OCI-M1 (cell line): ENCODE measurements at places on chromosomes 5 and 9.

GRCh38 chr5:72355706-72356299 lies 35.6 kb downstream of the PTCD2 start:
- peak; percentile 10 for DNase-seq

- DNase-seq, result peak; percentile 23
Measured at GRCh38 chr5:33781286-33781685, 110.5 kb downstream of the ADAMTS12 start.

- no peak for DNase-seq
Measured at GRCh38 chr9:99373912-99374311, 151.8 kb downstream of the SEC61B start.

DNA sequence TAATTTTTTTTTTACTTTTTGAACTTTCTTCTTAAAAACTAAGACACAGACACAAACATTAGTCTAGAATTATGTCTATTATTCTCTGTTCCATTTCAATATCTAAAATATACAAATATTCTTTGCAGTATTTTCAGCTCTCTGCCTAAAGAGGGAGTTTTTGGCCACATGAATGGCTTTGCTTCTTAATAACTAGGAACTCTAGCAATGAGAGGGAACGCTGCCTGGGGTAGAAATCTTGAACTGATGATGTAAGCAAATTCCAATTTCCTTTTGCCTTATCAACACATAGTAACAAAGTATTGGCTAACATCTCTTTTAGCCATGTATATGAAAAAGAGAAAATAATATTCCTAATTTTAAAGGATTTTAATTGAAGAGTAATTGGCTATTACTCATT lies 51.9 kb downstream of the SLC25A46 start:
- DNase-seq, result peak; percentile 12

- no peak for DNase-seq
Measured at GRCh38 chr9:98488571-98489312, 220.0 kb downstream of the GABBR2 start.

- peak; percentile 5 for DNase-seq
Measured at GRCh38 chr9:21576331-21577189, 94.4 kb upstream of the IFNE start.

- DNase-seq, result peak; percentile 84
Measured at GRCh38 chr9:98974994-98975712, 31.4 kb downstream of the COL15A1 start.

GRCh38 chr9:101126556-101126955 lies 98.0 kb downstream of the PLPPR1 start:
- no peak for DNase-seq

DNA sequence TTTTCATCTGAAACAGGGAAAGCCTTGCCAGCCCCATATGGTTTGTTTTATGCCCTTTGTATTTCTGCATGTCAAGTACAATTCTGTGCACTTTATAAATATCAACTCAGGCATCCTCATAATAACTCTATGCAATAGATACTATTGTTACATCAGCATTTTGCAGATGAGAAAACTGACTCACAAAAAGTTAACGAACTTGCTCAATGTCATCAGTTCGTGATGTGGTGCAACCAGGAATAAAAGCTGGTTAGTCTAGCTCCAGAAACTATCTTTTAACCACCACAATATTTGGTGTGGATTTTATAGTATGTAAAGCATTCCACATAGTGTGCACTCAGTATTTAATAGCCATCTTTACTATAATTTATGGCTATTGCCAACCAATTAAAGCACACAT lies 134.9 kb downstream of the MRPS30 start:
- peak; percentile 58 for DNase-seq

- DNase-seq, result no peak
Measured at GRCh38 chr5:154466671-154467070, 11.4 kb downstream of the HAND1 start.

- no peak for DNase-seq
Measured at GRCh38 chr9:126393876-126394275, 67.2 kb downstream of the MVB12B start.

- peak; percentile 34 for DNase-seq
Measured at GRCh38 chr9:127910613-127911205, 6.1 kb downstream of the ST6GALNAC4 start.

- DNase-seq, result no peak
Measured at GRCh38 chr5:120442694-120443093, 21.4 kb upstream of the PRR16 start.

- no peak for DNase-seq
Measured at GRCh38 chr9:76725011-76725546, 39.2 kb upstream of the PCA3 start.

DNA sequence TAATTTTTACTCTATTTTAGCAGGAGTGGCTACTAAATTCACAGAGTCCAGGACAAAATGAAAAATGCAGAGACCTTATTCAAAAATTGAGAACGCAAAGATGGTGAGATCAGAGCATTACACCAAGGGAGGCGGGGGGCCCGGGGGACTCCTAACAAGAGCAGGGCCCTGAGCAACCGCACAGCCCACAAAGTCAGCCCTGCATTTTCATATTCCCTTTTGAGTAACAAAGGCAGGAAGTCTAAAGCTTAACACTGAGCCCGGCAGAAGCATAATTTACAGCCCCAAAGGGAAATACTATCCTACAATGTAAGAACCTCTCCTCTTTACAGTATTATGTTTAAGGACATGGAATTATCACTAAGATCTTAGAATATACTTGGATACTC lies 69.4 kb downstream of the TLE1 start:
- no peak for DNase-seq

- DNase-seq, result no peak
Measured at GRCh38 chr5:140147460-140147859, 21.7 kb downstream of the IGIP start.

DNA sequence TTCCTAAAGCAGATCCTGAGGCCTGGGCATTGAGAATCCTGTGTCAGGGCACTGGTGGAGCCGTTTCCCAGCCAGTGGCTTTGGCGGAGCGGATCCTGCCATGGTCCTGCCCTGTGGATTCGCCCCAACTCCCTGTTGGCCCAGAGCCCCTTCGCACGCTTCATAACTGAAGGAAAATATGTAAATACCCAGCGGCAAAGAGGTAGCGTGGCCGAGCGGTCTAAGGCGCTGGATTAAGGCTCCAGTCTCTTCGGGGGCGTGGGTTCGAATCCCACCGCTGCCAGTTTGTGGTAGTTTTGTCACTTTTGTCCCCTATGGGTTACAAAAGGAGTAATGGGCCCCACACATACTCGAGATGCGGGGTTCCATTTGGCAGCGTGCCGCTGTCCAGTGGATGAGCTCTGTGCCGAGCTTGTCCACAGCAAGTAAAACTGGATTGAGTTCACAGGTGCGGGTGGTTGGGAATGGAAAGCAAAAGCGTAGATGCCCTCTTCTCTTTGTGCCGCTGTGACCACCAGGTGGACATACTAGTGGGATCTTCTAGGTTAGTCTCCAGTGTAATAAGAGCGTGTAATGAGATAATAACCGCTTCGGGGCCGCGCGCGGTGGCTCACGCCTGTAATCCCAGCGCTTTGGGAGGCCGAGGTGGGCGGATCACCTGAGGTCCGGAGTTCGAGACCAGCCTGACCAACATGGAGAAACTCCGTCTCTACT lies 17.3 kb downstream of the TRIM7 start:
- no peak for DNase-seq

DNA sequence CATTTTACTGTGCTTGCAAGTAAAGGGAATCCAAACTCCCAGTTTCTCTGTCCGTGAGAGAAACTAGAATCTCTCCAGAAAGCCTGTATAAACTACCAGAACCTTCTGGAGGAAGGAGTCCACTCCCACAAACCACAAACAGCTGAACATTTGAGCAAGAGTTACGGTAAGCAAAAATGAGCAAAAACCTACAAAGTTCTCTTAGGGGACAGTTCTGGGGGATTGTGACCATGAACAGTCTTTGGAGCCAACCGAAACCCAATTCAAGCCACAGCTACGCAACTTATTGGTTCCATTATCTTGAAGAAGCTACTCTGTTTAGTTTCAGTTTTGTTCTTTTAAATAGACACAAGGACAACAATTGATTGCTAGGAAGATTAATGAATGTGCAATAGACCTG lies 330.6 kb downstream of the ASTN2 start:
- peak; percentile 24 for DNase-seq

DNA sequence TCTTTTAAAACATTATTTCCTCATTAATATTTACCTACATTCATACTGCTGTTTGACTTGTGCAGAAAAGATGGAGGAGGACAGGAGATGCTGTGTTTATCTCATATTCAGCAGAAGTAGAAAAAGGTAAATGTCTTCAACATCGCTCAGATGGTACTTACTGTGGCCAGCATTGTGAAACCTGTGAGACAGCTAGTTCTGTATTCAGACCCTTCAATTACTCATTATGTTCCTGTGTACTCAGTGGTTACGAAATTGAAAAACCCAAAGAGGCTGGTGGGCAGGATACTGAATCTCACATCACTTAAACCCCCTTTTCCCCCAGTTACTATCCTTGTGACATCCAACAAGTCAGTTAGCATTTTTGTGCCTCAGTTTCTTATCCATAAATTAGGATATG lies 216.0 kb downstream of the KDM4C start:
- DNase-seq, result no peak

- no peak for DNase-seq
Measured at GRCh38 chr5:172096207-172096940, 89.9 kb upstream of the FBXW11 start.

DNA sequence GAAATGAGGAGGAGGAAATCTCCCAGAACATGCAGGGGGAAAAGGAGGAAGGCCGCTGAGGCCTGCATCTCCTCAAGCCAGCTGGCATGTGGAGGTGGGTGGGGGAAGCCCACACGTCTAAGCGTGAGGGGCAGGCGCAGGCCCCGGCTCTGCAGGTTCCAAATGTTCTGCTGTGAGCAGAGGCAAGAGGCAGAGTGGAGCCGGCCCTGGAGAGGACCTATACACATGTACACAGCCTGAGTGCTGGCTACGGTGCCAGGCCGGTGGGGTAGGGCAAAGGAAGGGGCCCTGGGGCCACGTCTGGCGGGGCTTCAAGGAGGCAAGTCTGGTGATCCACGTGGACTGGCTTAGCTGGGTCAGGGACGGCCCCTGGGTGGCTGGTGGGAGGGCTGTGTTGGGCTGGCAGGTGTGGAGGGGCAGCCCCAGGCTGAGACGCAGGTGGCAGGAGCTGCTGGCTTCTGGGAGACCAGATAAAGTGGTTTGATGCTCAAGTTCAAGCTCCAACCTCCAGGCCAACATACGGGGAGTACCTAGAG lies 26.4 kb downstream of the LPCAT1 start:
- no peak for DNase-seq

- no peak for DNase-seq
Measured at GRCh38 chr5:19044931-19045695, 942.9 kb downstream of the CDH18 start.

GRCh38 chr9:6230037-6230780 lies 14.6 kb downstream of the IL33 start:
- DNase-seq, result peak; percentile 99

DNA sequence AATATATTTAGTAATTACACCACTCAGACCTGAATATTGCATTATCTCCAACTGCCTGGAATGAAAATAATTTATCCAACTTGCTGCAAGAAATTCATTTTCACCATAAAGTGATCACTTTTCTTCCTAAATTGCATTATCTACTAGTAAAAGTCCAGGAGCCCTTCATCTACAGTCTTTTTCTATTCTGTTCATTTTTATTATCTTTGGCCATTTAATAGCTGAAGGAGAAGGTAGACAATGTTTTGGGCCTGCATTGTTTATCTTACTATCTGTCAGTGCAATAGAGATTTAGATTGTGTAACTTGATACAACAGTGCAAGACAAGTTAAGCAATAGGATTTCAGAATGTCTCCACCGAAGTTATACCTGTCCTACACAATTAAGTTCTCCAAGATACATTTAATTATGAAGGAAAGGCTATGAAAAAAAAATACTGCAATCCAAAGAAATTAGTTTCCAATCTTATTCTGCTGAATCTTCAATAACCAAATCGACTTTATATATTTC lies 1339.7 kb upstream of the CDH6 start:
- DNase-seq, result no peak

GRCh38 chr5:138737494-138738265 lies 15.5 kb upstream of the CTNNA1 start:
- DNase-seq, result no peak

- no peak for DNase-seq
Measured at GRCh38 chr5:171908638-171909037, 97.8 kb downstream of the FBXW11 start.

DNA sequence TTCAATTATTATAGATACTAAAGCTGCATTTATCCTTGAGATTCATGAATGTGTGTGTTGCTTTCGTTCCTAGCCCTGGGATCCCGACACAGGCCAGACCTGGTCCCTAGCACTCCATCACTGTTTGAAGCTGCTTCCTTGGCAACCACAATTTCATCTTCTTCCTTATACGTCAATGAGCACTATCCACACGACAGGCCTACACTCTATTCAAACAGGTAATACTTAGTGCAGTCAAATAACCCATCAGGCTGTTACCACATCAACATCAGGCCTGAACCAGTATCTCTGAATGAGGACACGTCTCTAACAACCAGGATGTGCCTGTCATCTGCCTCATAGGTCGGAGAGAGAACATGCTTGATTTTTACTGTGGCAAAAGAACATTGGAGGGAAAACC lies 73.3 kb downstream of the PRKACG start:
- no peak for DNase-seq

DNA sequence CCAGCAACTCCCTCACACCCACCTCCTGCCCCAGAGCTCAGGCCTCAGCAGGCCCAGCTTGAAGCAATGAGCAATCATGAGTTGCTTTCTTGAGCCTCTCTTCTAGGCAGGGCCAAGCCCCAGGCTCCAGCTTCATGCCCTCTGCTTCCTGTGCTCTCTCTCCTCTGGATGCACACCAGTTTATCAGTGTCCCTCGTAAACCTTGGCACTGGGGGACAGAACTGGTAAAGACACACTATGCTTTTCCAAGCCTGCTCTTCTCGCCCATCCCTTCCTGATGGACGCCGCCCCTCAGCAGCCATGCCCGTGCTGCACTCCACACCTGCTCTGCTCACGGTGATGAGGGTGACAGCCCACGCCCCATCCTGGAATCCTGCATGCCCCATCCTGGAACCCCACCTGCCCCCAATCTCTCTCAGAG lies 49.4 kb upstream of the ORM1 start:
- DNase-seq, result no peak

DNA sequence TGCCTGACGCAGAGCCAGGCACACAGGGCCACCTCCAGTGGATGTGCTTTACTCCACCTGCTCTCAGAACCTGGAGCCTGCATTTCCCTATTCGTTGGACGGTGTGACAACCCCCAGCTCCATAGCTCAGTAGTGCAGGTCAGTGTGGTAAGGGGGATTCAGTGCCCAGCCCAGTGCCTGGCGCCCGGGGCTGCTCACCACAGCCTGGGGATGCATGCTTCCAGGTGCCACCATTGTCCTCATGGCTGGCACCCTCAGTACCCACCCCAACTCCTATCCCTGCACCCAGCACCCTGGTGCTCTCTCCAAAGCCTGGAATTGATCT lies 32.8 kb upstream of the ADAMTS2 start:
- DNase-seq, result no peak

DNA sequence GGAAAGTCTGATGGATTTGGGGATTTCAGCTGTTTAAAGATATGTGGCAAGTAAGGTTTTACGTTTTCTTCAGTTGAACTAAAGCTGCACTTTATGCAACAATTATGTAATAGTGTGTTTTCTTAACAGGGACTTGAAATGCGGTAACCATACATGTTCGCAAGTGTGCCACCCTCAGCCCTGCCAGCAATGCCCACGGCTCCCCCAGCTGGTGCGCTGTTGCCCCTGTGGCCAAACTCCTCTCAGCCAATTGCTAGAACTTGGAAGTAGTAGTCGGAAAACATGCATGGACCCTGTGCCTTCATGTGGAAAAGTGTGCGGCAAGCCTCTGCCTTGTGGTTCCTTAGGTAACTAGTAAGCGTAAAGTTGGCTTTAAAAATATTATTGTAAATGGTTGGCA lies 28.5 kb downstream of the NFX1 start:
- no peak for DNase-seq
